WTC11 (cell line): ENCODE measurements at places on chromosomes 1 and 21.

DNA sequence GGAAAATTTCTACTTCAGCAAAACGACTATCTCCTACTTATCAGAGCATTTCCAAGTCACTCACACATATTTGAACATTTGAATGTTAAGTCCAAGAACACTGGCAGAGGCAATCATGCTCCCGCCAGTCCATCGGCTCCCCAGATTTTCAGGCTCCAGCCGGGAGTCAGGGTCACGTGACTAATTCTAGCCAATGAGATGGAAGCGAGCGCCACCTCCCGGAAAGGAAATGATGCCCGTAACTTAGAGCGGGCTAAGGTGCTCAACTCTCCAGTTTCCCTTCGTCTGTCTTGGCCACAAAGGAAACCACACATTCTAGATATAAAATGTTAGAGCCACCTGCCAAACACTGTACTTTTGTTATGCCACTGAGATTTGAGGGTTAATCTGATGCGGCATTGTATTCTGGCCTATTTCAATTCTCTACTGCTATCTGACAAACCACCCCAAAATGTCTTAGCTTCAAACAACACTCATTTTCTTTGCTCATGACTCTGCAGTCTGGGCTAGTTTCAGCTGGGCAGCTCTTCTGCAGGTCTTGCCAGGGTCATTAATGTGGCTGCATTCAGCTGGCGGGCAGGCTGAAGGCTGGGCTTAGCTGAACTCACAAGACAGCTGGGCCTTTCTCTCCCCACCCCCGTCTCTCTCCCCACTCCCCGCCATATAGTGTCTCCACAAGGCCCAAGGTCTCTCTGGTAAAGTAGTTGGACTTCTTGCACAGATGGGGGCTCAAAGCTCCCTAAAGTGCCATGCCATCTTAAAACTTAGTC, 16.5 kb upstream of the LHX4 start:
- DNase-seq = peak; percentile 65

DNA sequence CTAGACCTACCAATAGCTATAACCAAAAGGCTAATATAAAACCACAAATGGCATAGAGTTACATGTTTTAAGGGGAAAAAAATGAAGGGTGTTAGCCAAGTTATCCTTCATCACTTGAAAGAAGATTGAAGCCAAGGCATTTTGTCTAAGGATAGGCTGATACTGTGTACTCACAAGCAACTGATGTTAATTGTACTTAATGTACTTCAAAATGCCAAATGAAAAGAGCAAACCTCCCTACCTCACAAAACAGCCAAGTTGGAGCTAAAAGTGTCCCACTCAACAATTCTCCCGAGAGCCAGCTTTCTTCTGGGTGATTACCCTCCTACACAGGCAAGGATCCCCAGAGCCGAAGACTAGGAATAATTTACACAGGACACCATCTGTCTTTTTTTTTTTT, 4.4 kb upstream of the IGSF3 start:
- DNase-seq = no peak

GRCh38 chr1:233722212-233722979, 108.5 kb downstream of the KCNK1 start:
- DNase-seq = no peak

- no peak for DNase-seq
These were observed 60.6 kb downstream of the NFIA start for GRCh38 chr1:61142726-61143500.

DNA sequence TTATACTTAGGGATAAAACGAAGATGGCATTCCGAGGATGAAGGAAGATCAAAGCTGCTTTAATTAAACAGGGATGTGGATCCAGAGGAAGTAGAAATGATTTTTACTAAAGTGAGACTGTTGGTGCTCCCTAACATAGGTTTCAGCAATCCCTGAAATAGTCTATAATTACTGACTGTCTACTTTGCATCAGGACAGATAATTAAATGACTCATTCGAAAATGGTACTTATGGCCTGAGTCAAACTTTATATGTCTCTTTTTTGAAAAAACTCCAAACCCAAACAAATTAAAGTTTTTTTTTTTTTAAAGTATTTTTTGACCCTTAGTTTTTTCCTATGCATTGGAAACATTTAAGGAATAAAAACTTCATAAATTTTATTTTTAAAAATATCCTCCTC, 90.3 kb downstream of the LYST start:
- no peak for DNase-seq

GRCh38 chr1:77126307-77126706, 92.9 kb downstream of the PIGK start:
- peak; percentile 24 for DNase-seq

DNA sequence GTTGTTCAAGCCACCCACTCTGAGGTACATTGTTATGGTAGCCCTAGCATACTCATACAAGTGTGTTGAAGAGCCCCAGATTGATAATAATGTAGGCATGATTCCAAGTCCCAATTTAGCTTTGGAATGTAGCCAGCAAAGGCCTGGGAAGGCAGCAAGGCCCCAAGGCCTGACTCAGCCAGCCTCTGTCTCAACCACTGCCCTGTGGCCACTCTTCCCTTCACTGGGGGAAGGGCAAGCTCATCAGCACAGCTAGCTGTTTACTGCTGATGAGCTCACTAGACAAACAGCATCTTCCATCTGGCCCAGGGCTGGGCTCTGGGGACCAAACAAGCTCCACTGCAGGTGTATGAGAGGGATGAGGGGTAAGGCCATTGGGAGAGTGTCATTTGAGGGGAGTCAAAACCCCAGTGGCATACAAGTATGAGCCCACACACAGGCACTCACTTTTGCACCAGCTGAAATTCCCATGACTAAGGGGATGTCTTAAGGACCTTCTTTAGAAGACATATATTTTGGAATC, 2.2 kb upstream of the IRF6 start:
- no peak for DNase-seq
